ENCODE measurements at places on chromosomes 11 and 22.

GRCh38 chr11:104332110-104332509 lies 168.2 kb upstream of the PDGFD start:
- no peak for DNase-seq

DNA sequence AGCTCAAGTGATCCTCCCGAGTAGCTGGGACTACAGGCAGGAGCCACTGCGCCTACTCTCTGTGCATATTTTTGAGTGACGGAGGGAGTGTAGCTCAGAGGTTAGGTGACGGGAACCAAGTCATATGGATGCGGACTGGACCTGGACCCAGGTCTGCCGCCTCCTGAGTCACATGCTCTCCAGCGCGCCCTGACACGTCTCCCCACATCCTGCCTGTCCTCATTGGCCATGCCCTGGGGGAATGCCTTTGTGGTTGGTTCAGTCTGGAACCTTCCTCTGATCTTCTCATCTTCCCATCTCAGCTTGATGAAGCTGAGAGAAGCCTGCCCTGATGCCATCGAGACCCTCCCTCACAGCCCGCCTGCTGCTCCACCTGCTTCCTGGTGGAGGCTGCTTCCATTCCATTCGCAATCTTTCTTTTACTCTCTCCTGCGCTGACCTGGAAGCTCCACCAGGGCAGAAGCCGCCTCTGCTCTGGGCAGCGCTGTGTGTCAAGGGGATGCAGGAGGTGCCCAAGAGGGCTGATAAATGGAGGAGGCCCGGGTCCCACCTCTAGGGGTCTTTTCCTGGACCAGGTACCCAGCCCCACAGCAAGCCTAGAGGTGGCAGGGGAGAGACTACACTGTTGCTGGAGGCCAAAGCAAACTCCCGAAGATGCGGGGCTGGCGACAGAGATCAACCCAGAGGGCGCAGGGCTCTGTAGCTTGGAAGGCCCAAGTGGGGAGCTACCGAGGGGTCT lies 13.9 kb upstream of the BAIAP2L2 start:
- no peak for DNase-seq

GRCh38 chr11:113159988-113160807 lies 154.2 kb upstream of the TTC12 start:
- DNase-seq: no peak

DNA sequence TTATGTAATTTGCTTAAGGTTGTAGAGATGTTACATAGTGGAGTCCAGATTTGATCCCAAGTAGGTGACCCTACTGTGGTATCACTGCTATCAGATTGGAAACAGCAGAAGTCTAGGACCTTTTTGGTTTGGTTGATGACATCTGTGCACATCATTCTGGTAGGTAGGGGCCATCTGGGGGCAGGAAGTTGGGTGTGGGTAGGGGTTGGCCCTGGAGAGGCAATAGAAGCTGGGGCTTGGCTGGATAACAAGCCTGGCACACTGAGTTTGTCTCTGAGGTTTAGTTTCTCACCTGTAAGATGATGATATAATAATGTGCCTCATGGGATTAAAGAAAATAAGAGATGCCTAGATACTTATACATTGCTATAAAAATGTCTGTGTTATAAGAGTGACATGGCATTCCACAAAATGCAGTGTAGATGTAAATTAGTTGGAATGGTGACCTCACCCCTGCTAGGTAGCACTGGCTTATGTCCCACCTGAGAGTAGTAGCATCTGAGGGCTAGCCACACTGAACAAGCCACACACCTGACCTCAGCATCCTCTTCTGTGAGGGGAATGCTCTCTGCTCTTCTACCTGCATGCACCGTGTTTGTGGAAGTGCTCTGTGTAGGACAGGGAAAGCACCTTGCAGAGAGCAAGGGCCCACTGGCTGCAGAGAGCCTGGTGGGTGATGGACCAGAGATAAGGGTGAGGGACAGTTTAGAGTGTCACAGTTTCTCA lies 36.9 kb downstream of the PTPRJ start:
- no peak for DNase-seq

DNA sequence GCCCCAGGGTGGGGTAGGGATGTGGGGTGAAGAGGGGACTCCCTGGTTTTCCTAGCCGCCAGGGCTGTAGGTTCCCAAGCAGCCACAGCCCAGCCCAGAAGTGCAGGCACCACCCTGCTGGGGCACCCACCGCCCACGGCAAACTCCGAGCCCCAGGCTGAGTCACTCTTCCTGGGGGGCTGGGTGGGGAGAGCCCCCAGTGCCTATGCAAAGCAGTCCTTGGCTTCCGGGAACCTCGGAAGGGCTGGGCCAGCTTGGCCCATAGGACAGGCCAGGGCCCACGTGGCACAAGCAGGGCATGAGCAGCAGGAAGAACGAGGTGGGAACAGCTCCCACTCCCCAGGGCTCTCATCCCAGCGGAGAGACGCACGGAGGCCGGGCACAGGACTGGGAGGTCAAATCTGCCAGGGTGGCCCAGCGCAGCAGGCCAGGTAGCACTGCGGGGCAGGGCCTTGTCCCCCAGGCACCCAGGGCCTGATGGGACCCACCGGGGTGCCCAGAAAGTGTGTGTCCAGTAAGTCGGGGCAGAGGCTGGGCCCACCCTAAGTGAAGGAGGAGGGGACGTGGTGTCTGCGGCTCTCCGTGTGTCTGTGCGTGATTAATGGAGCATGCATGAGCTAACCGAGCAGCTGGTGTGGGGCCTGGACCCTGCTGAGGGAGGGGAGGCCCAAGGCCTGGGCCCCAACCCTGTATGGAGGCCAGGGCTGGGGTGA lies 4.6 kb upstream of the IL17REL start:
- DNase-seq: no peak

GRCh38 chr11:61647529-61647928 lies 32.7 kb upstream of the DAGLA start:
- no peak for DNase-seq

DNA sequence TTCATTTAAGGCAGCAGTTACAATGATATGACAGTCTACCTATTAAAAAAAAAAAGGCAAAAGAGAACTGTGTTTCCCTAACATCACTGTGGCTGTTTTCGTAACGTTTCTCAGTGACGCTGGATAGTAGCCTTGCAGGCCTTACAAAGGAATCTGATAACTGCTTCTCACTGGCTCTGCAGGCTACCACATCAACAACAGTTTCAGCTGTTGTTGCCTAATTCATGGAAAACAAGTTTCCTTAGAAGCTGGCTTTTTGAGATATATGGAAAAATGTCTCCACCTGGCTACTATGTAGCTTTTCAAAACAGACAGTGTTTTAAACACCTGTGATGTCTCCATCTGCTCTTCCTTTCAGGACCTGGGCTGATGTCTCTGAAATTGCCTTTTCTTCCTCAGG lies 3.8 kb downstream of the OR51V1 start:
- no peak for DNase-seq

- no peak for DNase-seq
These were observed 70.6 kb downstream of the ADM start for GRCh38 chr11:10375280-10375971.

- DNase-seq: no peak
These were observed 65.5 kb downstream of the GRIK4 start for GRCh38 chr11:120577041-120577440.

- DNase-seq: no peak
These were observed 44.1 kb downstream of the USP28 start for GRCh38 chr11:113831314-113831713.

DNA sequence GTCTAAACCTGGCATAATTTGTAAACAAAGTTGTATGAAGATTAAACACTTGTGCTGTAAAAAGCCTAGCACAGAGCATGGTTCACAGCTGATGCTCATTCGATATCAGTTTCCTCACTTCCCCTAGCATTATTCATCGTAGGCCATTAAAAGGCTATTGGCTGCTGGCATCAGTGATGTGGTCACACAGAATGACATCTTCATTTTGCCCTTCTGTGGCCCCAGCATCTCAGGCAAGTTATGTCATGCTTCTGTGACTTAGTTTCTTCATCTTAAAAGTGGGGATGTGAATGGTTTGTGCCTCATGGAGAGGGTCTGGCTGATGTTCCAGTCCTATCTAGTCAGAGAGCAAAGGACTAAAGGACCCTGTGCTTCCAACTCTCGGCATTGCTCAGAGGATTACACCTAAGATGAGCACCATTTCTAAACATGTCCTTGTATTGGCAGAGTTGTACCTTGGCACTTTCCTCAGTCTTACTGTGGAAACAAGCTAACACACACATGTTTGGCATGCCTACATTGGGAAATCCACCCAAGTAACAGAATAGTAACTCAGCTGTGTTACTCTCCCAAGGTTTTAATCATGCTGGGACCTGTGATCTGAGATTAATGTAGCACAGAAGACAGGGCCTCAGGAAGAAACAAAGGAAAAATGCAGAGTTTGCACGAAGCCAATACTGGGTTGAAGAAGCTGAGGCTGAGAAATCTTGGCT lies 83.5 kb upstream of the OR9Q1 start:
- DNase-seq: no peak

DNA sequence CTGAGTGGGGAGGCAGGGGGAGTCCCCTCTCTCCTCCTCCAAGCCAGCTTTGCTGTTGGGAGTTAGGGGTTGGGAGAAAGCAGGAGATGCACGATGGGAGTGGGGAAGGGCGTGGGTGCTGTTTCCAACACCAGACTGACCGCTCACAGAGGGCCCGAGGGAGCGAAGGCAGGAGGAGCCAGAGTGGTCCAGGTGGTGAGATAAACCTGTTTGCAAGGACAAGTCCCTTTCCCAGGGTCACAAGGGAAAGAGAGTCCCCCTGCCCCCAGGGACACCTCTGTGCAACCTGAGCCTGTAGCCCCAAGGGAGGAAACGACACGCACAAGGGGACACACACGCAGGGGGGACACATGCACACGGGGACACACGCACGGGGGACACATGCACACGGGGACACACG lies 42.2 kb downstream of the WNT11 start:
- no peak for DNase-seq

GRCh38 chr11:43459246-43459645 lies 100.5 kb downstream of the TTC17 start:
- no peak for DNase-seq

- DNase-seq: no peak
These were observed 119.1 kb upstream of the LRRC4C start for GRCh38 chr11:41578421-41579051.

DNA sequence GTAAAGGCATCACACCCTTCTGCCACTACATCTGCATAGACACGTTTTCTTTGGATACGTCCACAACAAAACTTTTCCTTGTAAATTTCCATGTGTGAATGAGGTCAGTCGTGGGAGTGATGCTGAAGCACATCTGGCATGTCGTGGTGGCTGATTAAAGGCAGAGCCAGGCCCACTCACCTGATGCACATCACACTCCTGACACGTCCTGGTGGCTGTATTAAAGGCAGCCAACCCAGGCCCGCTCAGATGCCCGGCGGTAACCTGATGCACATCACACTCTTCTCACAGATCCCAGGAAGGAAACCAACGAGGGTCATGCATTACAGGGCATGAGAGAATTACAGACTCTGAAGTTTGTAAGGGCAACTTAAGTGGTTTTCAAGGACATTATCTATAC lies 321.6 kb upstream of the B3GAT1 start:
- no peak for DNase-seq

GRCh38 chr11:69193151-69193550 lies 37.4 kb downstream of the SMIM38 start:
- no peak for DNase-seq

DNA sequence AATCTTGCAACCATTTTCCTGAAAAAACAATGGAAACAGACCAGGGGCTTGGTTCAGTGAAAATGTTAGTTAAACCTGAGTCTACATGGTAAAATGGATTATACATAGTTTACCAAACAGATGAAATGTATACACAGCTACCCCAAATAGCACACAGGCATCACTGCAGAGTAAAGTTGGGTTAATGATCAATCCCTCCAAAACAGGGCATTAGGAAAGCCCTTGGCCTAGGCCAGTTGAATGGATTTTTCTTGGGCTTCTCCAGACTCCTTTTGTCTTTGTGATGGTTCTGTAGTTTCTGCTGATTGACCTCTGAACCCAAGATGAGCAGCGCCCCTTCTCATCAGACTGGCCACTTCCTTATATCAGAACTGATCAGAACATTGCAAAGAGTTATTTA lies 173.5 kb downstream of the RRAS2 start:
- DNase-seq: no peak

GRCh38 chr11:64998141-64998540 lies 1.4 kb upstream of the BATF2 start:
- DNase-seq: no peak

GRCh38 chr22:36577019-36577418 lies 48.1 kb upstream of the EIF3D start:
- no peak for DNase-seq

GRCh38 chr11:1707751-1708150 lies 10.8 kb downstream of the KRTAP5-6 start:
- DNase-seq: no peak

DNA sequence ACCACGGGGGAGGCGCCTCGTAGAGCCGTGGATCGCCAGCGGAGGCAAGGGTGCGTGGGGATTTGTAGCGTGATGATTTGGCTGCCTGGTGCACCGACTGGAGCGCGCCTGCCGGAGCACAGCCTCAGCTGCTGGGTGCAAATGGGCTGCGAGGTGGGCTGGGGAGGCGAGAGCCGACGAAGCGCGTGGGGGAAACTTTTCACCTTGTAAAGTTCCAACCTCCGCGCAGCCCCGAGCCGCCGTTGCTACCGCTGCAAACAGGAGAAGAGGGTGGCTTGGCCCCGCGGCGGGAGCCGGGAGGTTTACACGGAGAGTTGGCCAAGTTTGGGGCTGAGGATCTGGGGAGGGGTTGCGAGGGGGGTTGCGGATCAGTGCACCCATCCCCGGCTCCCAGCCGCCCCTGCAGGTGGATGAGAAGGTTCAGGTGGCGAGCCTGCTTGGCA lies 528 bp downstream of the FAT3 start:
- DNase-seq: no peak

- DNase-seq: no peak
These were observed 43.4 kb upstream of the RAB1B start for GRCh38 chr11:66225066-66225465.

GRCh38 chr11:116582571-116582970 lies 190.2 kb downstream of the BUD13 start:
- no peak for DNase-seq

DNA sequence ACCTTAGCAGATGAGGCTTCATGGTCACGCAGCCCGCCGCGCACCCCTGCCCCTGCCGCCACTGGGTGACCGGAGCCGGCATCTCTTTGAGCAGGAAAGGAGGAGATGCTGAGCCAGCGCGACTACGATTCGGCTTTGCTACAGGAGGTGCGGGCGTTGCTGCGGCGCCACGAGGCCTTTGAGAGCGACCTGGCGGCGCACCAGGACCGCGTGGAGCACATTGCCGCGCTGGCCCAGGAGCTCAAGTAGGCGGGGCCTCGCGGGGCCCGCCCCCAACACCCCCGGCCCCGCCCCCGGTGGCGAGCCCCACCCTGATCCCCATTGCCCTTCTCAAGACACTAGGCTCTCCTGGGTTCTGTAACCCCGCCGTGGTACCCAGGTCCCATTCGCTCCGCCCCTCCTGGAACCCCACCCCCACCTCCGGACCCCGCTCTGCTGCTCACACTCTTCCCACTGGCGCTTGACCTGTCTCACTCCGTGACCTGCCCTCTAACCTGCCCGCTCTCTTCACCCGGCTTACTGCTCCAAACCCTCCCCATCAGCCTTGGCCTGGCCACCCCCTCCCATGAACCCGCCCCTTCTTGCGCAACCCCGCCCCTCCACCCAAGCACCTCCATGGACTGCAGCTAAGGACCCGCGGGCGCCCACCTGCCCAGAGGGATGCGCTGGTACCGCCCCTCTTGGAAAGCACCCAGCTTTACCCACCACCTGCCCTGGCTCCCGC lies 9.1 kb downstream of the CTSF start:
- no peak for DNase-seq

Measured in stimulated activated CD8-positive, alpha-beta memory T cell treated with anti-CD3 and anti-CD28 coated beads, Interleukin-2, amount 100 ng/mL, for 1 hour (primary cell).